ENCODE measurements at places on chromosomes 6 and 20. TPM values are rescaled to one million over a fixed set of nuclear protein-coding genes. Genes with fewer than 3 reads are reported as not detected.

The KIF25 gene
- total RNA-seq: 0.71 TPM

The CRISP3 gene
- total RNA-seq: not detected

The PRICKLE4 gene
- total RNA-seq: not detected

The ARFGEF3 gene
- total RNA-seq: under 0.01 TPM

The BAG2 gene
- total RNA-seq: 23.7 TPM

The SLPI gene
- total RNA-seq: not detected

The SLX4IP gene
- 3.2 TPM for total RNA-seq

The SPATA25 gene
- not detected for total RNA-seq

The FAM83B gene
- not detected for total RNA-seq

The VNN1 gene
- 1.4 TPM for total RNA-seq

The ABHD16A gene
- total RNA-seq: 41.6 TPM

The XKR7 gene
- not detected for total RNA-seq

The EIF2S2 gene
- total RNA-seq: 126 TPM

The ABHD12 gene
- 62.0 TPM for total RNA-seq

The OTOR gene
- total RNA-seq: not detected

The GJA1 gene
- total RNA-seq: 237 TPM

The RGS17 gene
- 13.8 TPM for total RNA-seq

The TUBB1 gene
- not detected for total RNA-seq

The RIPOR2 gene
- 19.3 TPM for total RNA-seq

The ANGPT4 gene
- not detected for total RNA-seq

The CCM2L gene
- not detected for total RNA-seq

The LHFPL5 gene
- total RNA-seq: not detected

The ARMH2 gene
- not detected for total RNA-seq

The MUCL3 gene
- total RNA-seq: not detected

The DCDC2 gene
- 5.3 TPM for total RNA-seq

The SAMD3 gene
- 0.89 TPM for total RNA-seq

The SLC22A2 gene
- not detected for total RNA-seq

The PLEKHG1 gene
- total RNA-seq: 1.7 TPM

The SRMS gene
- not detected for total RNA-seq

The RSPH4A gene
- total RNA-seq: under 0.01 TPM

The ASF1A gene
- total RNA-seq: 24.3 TPM

The ANKRD66 gene
- not detected for total RNA-seq

The HLA-DOB gene
- 0.29 TPM for total RNA-seq

The TTBK1 gene
- total RNA-seq: not detected

The PDE7B gene
- total RNA-seq: 4.0 TPM

The COL19A1 gene
- not detected for total RNA-seq

The RSPO4 gene
- total RNA-seq: not detected

The TFAP2A gene
- not detected for total RNA-seq

The COL21A1 gene
- 0.89 TPM for total RNA-seq

The SLC52A3 gene
- not detected for total RNA-seq

The EEF1E1 gene
- total RNA-seq: 35.2 TPM

The RBBP8NL gene
- total RNA-seq: not detected

The NFATC2 gene
- not detected for total RNA-seq

The PACSIN1 gene
- total RNA-seq: not detected

The C20orf144 gene
- total RNA-seq: not detected

The CLIC1 gene
- 1,127 TPM for total RNA-seq

The SPDEF gene
- total RNA-seq: not detected

The RNF144B gene
- 1.1 TPM for total RNA-seq

The FAM210B gene
- total RNA-seq: 32.1 TPM

The TBX18 gene
- total RNA-seq: 6.3 TPM

The HSPA12B gene
- total RNA-seq: not detected

The ZSCAN16 gene
- total RNA-seq: 0.89 TPM

The GSTA1 gene
- total RNA-seq: not detected
